ENCODE measurements at places on chromosomes 6 and 20.

DNA sequence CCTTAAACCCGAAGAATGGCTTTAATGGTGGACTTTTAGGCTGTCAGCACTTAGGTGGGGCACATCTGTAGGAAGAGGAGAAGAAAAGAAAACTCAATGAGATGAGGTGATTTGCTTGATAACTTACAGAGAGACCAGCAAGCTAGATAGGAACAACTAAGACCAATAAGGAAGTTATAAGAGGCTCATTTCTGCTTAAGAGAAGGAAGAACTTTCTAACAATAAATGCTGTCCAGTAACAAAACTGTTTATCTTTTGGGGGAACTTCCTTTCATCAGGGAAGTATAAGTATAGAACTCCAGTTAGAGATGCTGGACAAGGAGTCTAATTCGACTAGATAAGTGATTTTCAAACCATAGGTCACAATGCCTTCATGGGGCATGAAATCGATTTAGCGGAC lies 107.2 kb upstream of the SIRPA start:
- no peak for DNase-seq

DNA sequence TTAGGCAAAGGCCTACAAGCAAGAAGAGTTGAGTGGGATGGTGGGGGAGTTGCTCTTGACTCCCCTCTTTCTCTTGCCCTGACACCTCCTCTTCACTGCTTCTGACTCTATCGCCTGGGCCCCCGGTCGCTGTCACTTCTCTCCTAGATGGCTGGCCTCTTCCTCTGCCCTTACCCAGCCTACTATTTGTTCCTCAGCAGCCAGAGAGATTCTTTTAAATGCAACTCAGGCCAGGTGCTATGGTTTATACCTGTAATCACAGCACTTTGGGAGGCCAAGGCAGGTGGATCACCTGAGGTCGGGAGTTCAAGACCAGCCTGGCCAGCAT lies 4.3 kb upstream of the PDYN start:
- no peak for DNase-seq

- DNase-seq: no peak
Observed at GRCh38 chr6:166167801-166168615, at the start of gene TBXT. TBXT (minus strand) TSS chr6:166167851; CDS start chr6:166167591, 260 bp downstream.

- DNase-seq: no peak
Observed at GRCh38 chr6:153511896-153512496, 380.9 kb upstream of the RGS17 start.

DNA sequence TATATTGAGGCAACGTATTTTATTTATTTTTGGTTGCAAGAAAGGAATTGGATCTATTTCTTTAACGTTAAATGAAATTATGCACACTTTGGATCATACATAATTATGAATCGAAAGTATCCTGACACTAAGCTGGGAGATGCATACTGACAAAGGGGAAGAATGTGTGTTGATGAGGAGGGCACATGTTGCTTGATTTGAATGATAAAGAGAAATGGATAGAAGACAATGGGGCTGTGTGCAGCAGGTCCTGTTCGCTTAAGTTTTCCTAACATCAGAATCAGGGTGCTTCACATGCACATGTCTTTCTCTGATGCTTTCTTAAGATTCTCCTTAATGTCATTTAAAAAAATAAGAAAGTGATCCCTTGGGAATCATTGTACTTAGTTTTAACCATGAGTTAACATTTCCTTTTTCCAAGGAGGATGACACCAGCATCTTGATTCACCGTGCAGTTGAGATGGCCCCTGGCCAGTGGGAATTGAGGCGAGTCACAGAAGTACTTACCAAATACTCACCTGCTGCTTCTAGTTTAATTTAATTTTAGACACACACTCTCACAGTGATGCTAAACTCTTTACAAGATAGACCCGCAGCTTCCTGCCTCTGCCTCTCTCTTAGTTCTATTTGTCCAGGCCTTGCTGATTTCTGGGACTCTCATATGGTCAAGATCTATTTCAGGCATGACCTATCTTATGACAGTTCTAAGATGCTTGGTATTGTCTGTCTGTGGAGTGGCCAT lies 116.5 kb downstream of the CLIC5 start:
- DNase-seq: no peak

GRCh38 chr20:15895126-15895525 lies 678.1 kb downstream of the KIF16B start:
- DNase-seq: no peak

GRCh38 chr20:34475979-34476736 lies 40.1 kb upstream of the DYNLRB1 start:
- DNase-seq: no peak

GRCh38 chr6:112054001-112054400 lies at the start of gene CCN6:
CCN6 (plus strand) TSS chr6:112054104; CDS start chr6:112054358, 254 bp downstream.
- no peak for DNase-seq

DNA sequence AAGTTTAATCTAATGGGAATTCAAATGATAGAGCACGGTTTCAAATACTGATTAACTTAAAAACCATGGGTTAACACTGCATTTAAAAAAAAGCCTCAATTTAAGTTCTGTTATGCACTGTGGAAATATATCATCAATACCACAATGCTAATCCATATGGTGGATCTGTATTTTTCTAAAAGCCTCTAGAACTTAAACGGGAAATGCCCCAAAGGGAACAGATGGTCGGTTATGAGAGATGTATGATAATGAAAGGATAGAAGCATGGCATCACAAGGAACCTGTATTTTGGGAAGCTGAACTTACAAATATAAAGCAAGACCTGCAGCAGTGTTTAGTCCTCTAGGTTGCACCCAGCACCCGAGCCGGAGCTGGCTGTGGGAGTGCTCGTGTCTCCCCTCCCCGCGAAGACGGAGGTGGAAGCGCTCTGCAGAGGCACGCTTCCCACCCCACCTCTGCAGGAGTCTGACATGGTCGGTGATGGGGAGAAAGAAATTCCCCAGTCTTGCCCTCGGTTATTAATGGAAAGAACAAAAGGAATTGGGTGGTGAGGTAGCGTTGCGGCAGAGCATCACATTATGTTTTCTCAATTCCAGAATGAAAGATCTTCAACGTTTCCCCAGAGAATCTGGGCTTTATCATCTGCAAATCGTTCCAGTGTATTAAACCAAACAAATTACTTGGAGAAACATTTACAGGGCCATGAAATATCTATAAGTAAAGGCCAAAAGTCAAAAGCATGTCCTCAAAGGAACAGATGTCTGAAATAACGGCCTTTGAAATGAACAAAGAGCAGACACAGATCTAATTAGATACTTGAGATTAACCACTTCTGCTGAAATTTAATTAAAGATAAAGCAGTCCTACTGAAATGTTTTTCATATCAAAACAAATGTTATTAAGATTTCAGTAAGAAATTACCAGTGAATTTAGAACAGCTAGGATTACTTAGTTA lies 103.1 kb upstream of the POPDC3 start:
- no peak for DNase-seq

GRCh38 chr20:52497731-52498130 lies 306.2 kb upstream of the ZFP64 start:
- DNase-seq: no peak

DNA sequence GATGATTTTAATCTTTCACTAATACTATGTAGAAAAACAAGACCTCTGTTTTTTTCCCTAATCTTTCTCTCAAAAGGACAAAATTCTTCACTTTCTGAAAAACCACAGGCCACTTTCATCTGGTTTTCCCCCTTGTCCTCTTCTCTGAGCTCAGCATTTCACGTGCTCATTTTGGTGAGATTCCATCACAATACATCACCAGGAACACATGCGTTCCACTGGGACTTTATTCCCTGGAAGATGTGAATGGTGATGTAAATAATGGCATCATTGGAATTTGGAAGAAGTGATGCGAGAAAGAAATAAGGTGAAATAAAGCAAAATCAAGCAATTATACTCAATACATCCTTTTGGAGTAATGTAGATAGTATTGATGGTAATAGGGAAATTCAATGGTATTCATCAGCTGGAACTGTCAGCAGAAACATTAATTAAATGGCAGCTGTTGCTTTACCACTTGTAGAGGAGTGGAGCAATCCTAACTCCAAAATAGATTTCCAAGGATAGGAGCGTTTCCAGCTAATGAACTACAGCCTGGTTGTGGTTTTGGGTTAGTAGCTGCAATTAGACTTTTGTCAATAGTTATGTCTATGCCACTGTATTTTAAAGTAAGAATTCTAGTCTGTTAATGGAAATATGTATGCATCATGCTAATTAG lies 11.5 kb downstream of the FILIP1 start:
- DNase-seq: no peak

DNA sequence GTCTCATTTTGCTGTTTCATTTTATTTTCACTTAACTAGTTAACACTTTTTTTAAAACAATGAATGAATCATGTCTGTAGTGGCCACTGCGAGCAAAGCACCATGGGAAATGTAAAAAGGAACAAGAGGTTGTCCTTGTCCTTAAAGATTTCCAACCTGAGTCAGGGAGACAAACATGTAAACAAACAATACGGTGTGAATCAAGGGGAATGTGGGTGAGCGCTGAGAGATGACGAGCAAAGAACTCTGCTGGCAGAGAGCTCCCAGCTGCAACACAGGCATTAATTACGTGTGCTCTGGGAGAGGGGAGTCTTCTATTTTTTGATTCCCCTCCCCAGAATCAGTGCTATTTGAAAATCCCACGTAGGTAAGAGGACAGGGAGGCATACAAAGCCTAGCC lies 84.3 kb downstream of the ATXN1 start:
- DNase-seq: no peak

- no peak for DNase-seq
Observed at GRCh38 chr20:23623666-23624323, 14.0 kb downstream of the CST3 start.

DNA sequence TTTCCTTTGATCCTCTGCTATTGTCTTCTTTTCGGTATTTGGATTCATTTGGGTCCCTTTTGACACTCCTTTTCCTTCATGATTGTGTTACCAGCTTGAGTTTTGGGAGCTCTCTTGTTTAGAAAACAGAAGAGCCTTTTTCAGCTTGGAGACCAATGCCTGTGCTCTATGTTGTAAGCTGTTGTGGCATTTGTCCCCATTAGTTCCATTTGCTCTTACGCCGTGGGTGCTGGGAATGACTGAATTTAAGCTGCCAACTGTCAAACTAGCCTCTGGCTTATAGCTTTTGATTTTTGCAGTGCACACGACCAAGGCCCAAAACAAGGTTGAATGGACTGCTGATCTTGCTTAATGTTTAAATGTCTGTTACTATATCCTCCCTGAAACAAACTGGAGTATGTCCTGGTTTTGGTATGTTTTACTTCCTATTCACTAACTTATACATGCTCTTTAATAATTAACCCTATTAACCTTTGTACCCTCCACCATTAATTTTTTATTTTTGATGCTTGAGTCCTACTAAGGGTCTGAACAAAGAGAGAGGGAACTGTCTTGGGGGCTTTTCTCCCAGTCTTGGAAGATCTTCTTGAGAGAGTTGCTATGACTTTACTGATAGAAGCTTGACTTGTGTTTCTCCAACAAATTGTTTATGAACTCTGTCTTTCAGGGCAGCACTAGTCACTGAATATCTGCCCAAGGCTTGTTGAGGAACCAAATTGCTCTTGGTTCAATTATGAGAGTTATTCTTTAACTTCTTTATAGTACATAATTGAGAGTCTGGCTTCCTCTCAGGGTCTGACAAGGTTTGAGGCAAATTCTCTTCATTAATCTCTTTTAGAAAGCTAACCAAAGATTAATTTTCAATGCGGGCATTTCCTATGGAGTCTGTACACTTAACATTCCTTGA lies 100.3 kb upstream of the SIRPG start:
- DNase-seq: no peak

DNA sequence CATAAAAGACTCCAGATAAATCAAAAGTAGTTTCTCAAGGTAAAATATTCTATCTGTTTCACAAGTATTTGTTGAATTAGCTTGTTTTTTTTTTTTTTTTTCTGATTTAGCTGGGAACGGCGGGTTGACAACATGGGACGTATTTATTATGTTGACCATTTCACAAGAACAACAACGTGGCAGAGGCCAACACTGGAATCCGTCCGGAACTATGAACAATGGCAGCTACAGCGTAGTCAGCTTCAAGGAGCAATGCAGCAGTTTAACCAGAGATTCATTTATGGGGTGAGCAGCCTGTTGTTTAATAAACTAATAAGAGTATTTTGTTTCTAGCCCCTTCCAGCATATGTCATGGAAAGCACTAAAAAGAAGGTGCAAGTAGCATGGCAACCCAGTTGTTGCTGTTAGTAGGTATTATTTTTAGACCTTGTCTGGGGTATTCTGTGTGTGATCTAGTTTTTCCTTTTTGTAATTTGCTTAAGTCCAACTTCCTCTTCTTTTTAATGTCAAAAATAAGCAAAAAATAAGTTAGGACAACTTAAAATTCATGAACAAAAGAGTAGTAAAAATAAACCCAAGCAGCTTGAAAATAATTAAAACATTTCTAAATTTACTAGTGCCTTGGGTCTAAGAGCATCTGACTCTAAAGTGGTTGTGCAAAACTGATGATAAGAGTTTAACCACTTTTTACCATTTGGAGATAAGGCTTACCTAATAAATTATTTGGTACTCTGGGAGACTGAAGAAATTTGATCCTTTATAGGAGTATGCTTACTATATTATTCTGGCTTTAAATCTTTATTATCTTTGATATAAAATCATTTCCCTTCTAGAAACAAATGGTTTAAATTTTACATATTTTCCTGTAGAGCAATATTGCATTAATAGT lies 70.8 kb upstream of the DYNLRB1 start:
- no peak for DNase-seq
